Activated CD4-positive, alpha-beta T cell treated with anti-CD3 and anti-CD28 coated beads, Interleukin-2, amount 50 U/mL, for 24 hours (primary cell): ENCODE measurements at places on chromosomes 2 and 18.

- DNase-seq, result no peak
Measured at GRCh38 chr2:64466478-64467085, 12.6 kb downstream of the LGALSL start.

- DNase-seq, result no peak
Measured at GRCh38 chr18:24651434-24651833, 191.0 kb downstream of the HRH4 start.

GRCh38 chr2:228493852-228494251 lies 312.4 kb upstream of the SPHKAP start:
- no peak for DNase-seq

GRCh38 chr2:219418155-219419011 lies at the start of gene DES:
DES (plus strand) TSS chr2:219418377; CDS start chr2:219418463, 86 bp downstream.
- no peak for DNase-seq

GRCh38 chr2:233981574-233982420 lies 64.6 kb downstream of the TRPM8 start:
- no peak for DNase-seq
